ENCODE measurements at places on chromosomes 2 and 18.

GRCh38 chr2:142865924-142866323, 11.5 kb upstream of the KYNU start:
- no peak for DNase-seq

GRCh38 chr2:85813982-85814801, 60.4 kb downstream of the ATOH8 start:
- peak; percentile 73 for DNase-seq

GRCh38 chr2:213475433-213475832, 191.2 kb downstream of the SPAG16 start:
- no peak for DNase-seq

- no peak for DNase-seq
Measured at GRCh38 chr2:180728928-180729559, 251.4 kb upstream of the UBE2E3 start.

DNA sequence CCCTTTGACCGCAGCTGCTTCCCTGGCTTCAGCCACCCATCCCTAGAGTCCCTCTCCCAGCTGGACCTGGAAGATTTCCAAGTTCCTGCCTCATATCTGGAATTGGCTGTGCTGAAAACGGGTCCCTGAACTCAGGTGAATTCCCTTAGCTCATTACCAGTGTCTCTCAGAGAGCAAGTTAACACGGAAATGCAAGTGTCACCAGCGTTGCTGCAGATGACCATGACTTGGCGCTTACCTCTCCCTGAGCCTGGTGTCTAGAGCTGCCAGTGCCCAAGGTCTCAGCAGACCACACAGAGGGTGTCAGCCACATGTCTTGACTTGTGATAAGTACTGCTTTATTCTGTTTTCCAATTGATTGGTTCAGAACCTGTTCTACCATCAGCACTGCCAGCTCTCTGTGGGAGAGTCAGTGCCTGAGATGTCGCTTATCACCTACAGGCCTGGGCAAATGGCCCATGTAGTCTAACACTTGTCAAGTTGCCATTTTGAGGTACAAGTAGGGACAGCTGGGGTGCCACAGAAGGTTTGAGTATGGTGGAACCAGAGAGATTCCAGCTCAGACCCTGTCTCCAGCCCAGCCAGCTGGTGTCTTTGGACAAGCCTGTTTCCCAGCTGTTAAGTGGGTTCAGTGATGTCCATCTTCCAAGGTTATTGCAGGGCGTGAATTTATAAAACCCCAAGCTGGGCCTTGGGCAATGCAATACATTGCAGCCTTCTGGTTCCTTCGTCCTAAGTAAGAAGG, 48.7 kb downstream of the LYPD1 start:
- no peak for DNase-seq

DNA sequence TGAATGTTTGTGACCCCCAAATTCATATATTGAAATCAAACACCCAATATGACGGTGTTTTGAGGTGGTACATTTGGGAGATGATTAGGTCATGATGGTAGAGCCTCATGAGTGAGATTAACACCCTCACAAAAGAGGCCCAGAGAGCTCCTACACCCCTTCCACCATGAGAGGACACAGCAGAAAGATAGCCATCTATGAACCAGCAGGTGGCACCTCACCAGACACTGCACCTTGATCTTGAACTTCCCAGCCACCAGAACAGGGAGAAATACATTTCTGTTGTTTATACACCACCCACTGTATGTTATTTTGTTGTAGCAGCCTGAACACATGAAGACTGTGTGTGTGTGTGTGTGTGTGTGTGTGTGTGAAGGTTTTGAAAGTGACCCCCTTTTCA, 58.1 kb downstream of the ST3GAL5 start:
- DNase-seq, result no peak

- peak; percentile 54 for DNase-seq
Measured at GRCh38 chr2:234081970-234082822, 31.7 kb downstream of the SPP2 start.

- no peak for DNase-seq
Measured at GRCh38 chr2:216300906-216301305, 71.4 kb downstream of the MARCHF4 start.

- no peak for DNase-seq
Measured at GRCh38 chr2:88824951-88825350, 133.5 kb downstream of the RPIA start.

DNA sequence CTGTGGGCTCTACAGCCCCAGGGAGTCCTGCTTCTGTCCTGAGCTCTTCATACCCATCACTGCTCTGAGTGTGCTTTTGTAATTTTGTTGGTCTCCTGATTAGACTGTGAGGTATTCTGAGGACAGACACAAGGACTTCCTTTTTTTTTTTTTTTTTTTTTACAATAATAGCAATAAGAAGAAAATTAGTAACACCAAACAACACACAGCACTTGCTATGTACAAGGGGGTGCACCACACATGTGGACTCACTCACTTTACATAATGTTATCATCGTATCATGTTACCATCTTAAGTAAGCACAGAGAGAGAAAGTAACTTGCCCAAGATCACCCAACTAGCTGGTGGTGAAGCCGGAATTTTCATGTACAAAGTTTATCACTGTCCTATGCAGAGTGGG, 34.6 kb downstream of the MBP start:
- no peak for DNase-seq

DNA sequence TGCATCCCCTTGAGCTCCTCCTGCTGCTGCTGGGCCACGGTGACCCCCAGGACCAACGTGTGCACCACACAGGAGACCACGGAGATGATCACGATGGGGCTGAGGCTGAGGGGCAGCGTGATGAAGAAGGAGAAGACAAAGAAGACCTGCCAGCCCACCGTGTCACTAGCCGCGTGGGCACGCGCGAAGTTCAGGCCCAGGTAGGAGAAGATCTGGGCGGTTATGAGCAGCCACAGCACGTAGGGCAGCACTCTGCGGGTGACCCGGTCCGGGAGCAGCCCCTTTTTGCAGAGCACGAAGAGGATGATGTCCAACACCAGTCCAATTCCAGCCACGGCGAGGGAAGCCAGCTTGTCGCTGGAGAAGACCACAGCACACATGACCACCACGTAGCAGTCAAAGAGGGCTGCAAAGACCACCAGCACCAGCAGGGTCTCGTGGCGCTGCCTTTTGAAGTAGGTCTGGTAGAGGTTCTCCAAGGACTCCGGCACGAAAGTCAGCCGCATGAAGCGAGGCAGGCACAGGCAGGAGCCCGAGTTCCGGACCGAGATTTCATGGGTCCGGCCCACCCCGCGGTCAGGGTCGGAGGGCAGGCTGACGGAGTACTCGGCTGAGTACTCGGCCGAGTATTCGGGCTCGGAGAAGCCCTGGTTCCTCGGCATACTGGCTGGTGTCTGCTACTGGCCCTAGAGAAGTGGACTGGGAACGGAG, 1.6 kb downstream of the ADCY3 start:
- no peak for DNase-seq

GRCh38 chr2:209845666-209846065, 74.0 kb downstream of the UNC80 start:
- DNase-seq, result no peak

DNA sequence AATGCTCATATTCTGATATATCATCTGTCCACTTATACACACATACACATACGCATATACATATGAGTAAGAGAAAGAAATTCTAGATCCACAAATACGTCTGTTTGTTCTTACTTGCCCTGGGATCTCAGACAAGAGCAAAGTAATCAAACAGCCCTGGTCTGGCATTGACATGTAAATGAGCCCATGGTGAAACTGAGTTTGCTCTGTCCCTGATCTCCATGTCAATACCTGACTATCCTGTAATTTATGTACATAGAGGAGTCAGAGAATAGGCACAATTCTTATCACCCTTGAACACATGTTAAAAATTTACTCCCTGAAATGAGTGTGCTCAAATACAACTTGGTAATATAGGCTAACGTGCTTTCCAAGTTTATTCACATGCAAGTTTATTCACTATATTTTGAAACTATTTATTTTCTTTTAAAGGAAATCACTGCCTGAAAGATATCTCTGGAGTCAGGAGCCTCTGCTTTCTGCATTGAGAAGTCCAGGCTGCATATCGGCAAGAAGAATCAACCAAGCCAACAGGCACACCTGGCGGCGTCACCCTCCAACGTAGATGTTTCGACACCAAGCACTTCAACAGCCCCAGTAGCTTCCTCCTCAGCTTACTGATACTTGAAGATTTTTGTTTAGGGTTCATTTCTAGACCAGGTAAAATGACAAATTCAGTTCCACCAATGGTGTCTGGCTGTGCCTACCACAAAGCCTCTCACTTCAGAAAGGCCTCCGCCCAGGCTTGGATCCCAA, 100.6 kb downstream of the CMPK2 start:
- DNase-seq, result no peak

- DNase-seq, result no peak
Measured at GRCh38 chr2:21267232-21267835, 143.6 kb downstream of the TDRD15 start.

- DNase-seq, result no peak
Measured at GRCh38 chr2:24259316-24259715, 84.5 kb downstream of the FAM228A start.

DNA sequence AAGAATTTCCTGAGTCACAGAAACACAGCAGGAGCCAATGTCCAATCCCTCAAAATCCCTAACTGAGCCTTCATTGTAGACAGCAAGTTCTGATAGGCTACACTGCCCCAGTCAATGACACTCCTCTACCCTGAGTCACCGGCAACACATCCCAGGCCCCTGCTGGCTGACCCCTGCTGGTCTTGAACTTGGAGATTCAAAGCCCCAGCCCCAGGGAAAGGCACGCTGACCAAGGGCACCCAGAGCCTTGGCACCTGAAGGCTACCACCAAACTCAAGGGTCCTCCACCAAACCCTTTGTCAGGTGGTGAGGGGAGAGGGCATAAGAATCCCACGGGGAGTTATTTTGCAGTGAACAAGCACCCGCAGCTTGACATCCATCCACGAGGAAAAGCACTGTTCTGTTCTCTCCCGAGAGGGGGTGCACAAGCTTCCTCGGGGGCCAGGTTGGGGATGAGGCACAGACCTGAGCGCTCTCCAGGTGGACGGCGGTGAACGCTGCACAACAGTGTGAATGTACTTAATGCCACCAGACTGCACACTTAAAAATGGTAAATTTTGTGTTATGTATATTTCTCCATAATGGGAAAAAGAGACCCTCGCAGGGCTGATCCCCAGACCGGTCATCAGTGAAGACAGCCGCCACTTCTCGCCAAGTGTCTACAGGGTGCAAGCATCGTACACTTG, 46.9 kb downstream of the TFCP2L1 start:
- DNase-seq, result no peak

- DNase-seq, result no peak
Measured at GRCh38 chr2:215553946-215554345, 118.1 kb upstream of the FN1 start.

DNA sequence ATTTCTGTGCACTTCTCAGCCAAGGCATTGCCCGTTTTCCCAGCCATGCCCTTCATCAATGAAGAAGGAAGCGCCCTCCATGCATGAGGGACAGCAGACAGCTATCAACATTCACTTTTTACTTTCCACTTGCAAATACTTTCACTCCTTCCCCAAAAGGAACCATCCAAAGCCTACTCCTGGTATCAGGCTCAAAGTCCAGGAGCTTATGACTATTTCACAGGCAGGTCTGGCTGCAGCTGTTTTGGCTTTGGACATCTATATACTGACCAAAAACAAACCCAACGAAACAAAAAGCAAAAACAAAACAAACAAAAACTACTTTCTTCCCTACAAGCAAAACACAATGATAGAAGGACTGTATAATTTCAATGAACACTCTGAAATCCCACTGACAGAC, 825.1 kb downstream of the RNF144A start:
- no peak for DNase-seq

DNA sequence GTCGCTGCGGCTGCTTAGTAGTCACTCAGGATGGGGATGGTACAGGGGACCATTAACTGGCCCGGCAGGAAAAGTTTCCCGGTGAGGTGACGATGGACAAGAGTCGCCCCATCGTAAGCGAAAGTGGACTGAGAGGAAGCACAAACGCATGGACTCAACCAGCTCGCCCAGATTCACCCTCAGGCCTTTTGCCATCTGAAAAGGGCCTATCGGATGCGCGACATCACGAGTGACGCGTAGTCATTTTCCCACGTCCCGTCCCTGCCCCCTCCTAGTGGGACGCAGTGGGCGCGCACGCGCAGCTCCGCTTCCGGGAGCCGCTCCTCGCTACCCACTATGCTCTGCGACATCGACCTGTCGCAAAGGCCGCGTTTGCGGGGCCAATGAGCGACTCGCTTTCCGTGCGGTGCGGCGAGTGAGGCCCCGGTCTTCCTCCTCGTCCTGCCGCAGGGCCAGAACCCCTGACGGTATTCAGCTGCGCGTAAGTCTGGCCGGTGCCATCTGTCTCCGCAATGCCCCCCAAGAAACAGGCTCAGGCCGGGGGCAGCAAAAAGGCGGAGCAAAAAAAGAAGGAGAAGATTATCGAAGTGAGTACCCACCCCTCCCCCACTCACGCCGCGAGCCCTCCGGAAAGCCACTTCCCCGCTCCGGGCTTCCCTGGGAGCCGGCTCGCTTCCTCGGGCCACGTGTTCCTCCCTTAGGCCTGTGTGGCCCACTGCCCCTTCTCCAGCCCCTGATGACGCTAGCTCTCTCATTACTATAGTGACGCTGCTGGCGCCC, at the start of gene ZC3H15:
Gene ZC3H15, plus strand, starts transcription at position 390 of the 780 bp plus-strand sequence. Its CDS starts 123 bp downstream, at position 513.
- peak; percentile 94 for DNase-seq

DNA sequence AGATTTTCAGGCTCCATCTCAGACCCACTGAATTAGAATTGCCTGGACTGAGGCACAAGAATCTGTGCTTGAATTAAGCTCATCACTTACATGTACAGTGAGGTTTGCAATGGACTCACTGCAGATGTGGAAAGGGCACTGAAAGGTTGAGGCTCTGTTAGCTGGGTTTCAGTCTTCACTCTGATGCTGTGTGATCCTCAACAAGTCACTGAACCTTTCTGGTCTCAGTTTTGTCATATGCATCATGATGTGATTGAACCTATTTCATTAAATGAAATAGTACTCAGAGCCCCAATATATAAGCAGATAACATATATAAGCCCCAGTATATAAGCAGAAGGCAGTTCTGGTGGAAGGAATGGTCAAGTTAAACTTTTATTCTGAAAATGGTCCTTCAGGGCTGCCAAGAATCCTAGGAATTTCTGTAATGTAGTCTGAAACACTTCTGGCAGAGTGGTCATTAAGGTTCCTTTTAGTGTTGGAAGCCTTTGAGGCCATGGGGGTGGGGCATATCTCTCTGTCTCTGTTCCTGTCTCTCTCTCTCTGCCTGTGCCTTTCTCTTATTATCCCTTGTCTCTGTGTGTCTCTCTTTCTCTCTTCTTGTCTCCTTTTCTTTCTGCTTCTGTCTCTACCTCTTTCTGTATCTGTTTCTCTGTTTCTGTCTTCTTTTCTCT, 110.4 kb downstream of the ADCYAP1 start:
- no peak for DNase-seq

GRCh38 chr2:241813644-241814392, 4.8 kb downstream of the NEU4 start:
- peak; percentile 82 for DNase-seq

DNA sequence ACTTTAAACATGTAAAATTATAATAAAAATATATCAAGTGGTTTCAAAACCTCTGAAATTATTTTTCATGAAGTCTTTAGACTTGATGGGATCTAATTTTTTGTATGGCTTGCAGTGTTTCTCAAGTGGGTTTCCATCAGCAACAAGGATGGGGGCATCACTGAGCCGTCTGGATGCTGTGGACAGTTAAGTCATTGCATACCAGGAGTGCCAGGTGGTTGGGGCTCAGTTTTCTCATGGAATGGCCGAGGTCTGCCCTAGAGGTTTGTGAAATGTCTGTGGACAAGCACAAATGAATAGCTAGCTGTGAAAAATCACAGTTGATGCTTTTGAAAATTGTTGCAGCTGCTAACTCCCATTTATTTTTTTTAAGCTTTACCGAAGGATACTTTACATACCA, 1.7 kb downstream of the PRELID3A start:
- DNase-seq, result no peak
